Activated T-cell treated with anti-CD3 and anti-CD28 coated beads, Interleukin-2, amount 50 U/mL, for 48 hours (primary cell): ENCODE measurements at places on chromosomes 2 and 18.

DNA sequence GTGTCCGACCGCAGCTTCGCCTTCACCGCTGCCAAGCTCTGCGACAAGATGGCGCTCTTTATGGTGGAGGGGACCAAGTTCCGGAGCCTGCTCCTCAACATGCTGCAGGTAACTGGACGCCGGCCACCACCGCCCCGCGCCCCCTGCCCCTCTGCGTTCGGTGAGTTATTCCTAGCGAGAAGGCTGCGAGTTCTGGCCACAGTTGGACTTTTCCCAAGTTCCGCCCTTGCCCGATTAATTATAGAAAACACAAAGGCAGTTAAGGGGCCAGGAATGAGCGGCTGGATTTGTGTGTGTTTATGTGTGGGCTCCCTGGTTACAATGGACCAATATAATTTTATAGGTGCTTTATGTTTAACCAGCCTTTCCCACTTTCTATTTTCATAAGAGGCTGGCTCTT lies 189.2 kb downstream of the SMAD7 start:
- DNase-seq: no peak

DNA sequence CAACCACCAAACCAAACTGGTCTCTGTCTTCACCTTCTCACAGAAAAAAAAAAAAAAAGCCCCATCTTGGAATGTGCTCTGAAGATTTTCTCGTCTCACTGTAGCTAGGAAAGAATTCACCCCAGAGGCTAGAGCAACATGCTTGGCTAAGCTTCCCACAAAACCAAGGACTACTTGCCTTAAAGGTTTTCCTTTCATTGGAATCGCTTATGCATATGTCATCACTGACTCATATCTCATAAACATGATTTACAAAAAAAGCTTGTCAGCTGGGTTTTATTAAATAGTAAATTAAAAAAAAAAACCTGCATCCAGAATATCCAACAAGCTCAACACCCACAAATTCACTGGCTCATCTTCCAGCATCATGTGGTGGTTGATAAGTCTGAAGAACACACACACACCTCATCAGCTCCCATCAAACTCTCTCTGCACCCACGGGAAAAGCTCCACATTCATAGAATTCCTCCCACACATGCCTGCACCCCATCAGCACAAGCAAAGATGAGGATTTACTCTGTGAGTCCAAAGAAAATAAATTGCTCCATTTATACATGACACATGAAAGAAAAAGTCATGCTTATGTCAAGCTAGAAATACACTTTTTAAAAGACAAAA lies 182.0 kb upstream of the TRIB2 start:
- DNase-seq: no peak

DNA sequence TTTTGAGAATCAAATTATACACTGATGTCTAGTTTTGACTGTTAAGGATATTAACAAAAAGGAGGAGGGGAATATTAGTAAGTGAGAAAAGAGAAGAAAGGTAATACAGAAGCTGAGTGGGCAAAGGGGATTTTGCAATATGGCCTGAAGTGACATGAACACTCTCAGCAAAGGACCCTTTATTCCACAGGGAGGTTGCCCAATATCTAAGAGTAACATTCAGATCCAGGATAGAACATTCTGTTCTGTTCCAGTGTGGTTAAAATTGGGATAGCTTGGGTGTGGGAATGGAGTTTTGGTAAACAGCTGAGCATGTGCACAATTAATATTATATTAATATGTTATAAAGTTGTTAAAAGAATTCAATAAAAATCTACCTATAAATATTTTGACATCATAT lies 120.1 kb downstream of the ZNF385B start:
- no peak for DNase-seq

GRCh38 chr2:55361465-55362189 lies 58.0 kb downstream of the CCDC88A start:
- DNase-seq: no peak

DNA sequence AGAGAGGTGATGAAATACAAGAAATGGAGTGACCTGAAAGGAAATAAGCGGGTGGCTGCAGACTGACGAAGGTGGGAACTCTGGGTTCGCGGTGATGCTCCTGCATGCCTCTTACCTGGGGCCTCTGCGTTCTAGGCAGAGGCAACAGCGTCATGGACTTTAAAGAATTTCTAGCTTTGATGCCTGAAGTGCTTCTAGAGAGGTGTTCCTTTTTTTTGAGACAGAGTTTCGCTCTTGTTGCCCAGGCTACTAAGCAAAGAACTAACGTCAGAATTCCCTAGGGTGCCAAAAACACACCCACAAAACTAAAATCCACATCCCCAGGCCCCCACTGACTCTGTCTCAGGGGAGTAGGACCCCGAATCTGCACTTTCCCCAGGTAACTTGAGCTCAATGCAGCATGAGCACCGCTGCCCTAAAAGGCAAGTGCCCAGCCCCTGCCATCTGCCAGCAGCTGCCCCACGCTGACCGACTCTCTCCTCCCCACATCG lies 110.5 kb upstream of the ID2 start:
- DNase-seq: no peak

GRCh38 chr18:42275949-42276730 lies 321.1 kb downstream of the PIK3C3 start:
- DNase-seq: no peak

DNA sequence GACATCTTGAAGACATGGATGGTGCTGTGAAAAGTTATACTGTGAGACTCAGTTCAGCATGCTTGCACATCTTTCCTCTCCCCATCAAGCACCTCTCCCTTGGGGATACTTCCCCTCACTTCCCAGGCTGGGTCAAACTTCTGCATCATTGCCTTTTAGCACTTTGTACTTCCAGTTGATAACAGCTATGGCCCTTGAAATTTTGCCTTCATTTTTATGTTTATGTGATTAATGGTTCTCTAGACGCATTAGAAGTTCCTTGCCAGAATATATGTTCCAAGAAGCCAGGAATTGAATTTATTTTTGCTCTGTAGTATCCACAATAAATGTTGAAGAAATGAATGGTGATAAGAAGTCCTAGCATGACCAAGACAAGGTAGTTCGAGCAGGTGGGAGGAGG lies 120.9 kb upstream of the ST6GAL2 start:
- DNase-seq: no peak

DNA sequence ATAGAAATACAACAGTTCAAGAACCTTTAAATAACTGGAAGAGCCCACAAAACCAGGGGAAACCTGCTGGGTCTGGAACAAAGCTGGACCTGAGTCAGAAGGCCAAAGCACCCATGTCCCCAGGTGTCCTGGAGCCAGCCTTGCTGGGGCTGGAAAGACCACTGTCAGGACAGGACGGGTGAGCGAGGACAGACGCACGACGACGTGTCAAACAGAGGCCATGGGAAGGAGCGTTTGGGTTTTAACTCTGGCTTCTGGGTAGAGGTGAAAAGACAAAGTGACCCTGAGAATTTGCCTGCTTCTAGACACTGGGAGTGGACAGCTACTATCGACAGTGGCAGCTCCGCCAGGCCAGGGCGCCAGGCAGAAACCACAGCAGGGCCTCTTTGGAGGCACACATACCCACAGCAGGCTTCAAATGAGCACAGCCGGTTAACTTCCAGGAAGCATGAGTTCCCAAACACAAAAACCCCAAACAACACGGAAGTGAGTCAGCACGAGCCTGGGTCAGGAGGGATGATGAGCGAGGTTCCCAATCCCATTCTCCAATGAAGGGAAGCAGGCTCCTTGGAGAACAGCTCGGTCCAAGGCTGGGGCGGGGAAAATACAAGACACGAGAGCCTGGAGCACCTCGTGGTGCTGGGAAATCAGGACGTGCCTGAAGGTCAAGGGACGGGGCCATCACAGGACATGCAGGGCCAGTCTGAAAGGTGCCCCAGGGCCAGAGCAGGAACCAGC lies 208.0 kb downstream of the TWIST2 start:
- DNase-seq: no peak

DNA sequence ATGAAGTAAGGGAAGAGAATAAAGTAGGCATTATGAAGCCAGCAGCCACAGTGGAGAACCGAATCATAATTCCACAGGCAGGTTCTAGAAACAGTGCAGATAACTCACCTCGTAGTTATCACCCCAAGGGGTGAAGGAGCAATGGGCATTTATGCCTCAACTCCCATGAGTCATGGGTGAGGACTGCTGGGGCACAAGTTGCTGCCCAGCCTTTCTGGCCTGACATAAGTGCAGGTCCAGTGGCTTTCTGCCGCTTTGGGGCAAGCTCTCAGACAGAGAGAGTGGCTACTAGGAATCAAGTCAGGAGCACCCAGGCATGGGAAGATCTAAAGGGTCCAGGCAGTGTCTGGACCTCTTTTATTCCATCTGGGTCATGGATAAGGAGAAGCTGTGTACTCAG lies 149.8 kb downstream of the SUCLG1 start:
- DNase-seq: no peak

DNA sequence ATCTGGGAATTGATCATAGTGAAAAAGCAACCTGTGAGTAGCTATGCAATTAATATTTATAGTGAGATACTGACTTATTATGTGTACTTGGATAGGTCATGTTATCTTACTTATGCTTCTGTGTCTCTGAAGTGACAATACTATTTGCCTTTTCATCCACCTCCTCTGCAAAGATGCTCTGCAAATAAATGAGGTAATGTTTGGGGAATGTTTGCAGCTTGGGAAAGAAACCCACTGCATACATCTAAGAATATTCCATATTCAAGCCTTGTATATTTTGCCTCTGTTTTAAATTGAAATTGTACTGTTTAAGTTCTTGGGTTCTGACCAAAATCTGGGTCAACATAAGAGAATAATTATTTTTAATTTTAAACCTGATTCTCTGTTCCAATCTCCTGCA lies 217.4 kb upstream of the DTNA start:
- no peak for DNase-seq

GRCh38 chr2:8144785-8145184 lies 537.1 kb upstream of the ID2 start:
- no peak for DNase-seq

DNA sequence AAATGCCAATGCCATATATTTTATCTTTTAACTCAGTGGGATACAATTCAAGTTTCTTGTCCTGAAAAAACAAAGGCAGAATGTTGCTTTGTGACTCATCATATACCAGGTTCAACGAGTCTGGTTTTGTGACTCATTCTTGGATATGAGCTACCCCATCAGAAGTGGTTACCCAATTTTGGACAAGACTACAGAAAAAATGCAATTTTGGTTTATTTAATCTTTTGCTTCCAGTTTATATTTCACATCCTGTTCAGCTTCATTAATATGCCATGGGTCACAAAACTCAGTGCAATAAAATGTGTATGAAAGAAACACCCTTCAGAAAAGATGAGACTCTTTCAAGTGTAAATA lies 25.0 kb downstream of the FN1 start:
- DNase-seq: no peak

DNA sequence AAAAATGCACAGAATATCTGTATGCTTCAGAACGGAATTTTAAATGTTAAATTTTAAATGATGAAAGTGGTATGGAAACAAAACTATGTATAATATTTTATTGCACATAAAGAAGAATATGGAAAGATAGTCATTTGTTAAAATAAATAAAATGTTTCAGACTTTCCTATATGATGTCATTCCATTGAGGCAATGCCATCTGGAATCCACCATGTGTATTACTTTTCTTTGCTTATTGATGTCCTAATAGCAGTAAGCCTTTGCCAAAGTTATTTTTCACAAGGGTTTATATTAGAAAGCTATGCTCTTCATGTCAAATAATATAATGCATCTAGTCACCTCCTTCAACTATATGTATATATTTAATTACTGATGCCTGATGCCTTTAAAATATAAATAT lies 601.6 kb upstream of the PKDCC start:
- no peak for DNase-seq

GRCh38 chr2:10588931-10589330 lies 100.8 kb downstream of the NOL10 start:
- DNase-seq: no peak

DNA sequence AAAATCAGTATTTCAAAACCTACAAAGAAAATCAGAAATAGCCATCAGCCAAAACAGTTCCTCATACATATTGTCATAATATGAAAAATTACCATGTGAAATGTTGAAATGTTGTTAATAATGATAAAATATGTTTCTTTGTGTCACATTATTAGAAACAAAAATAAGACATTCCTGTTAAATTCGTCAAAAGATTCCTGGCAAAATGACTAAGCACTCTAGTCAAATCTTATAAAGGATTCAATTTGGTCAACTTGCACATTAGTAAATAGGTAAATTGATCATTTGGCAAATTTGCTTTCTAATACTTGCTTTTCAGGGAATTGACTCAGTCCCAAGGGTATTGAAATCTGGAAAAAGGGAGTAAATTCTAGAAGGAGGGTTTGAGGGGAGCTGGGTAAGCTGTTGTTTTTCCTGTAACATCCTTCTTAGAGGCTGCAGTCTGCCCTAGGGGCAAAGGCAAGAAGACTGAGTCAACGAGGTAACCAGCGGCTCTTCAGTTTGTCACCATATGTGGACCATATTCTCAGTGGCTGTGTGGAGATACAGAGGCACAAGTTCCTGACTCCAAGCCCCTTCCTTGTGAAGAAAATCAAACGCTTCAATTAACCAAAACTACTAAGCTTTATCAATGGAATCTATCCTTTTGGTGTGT lies 482.3 kb downstream of the TNS1 start:
- DNase-seq: no peak

DNA sequence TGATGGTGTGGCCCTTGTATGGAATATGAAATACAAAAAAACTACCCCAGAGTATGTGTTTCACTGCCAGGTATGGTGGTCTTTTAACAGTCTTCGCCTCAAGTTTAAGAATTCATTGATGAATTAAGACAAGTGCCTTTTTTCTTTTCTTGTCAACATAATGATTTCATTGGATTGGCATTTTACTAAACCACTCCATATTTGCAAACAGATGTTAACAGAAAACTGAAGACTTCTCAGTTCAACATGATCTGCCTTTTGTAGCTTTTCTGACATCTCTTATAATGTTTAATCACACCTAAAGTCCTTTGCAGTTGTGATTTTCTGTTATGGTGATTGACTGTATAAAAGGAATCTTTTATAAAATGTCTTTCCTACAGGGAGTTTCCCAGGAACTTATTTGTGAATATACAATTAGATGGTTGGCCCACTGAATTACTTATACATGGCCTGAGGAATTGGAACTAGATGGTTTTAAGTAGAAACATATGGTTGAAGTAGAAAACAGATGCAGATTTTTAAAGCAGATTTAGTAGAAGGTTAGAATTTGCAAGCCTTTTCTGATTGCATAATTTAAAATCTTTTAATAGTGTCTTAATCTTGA lies 39.7 kb downstream of the DYNC1I2 start:
- no peak for DNase-seq

- no peak for DNase-seq
These were observed 84.0 kb downstream of the EVA1A start for GRCh38 chr2:75476761-75477160.

DNA sequence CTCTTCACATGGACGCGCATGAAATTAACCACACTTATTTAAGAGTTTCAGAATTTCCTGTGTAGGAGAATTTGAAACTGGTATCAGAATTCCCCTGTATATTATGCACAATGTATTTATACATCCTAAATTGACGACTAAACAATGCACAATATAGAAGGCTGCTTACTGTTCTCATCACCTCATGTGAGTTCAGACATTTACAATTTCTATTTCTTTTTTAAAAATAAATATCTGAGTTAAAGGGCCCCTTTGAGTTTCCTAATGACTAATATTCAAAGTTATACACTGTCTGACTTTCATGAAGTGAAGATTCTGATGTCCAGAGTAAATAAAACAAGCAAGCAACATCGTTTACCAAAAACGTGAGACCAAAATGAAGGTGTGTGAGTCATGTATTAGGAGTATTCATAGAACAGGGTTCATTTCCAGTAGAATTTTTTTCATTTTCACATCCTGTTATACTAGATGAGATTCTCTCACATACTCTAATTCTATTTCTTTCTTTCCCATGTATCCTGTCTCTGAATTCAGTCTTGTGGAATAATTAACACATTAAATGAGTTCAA lies 406.2 kb downstream of the NUP35 start:
- no peak for DNase-seq
